ENCODE measurements at places on chromosomes 7 and 10.

- peak; percentile 75 for DNase-seq
Observed at GRCh38 chr10:986881-987619, 1.2 kb upstream of the GTPBP4 start.

GRCh38 chr7:2710286-2710655 is 22.3 kb downstream of the AMZ1 start:
- DNase-seq, result no peak

GRCh38 chr10:103287992-103288391 is 11.1 kb downstream of the INA start:
- DNase-seq, result no peak

GRCh38 chr10:103761075-103761920 is 94.1 kb downstream of the SH3PXD2A start:
- DNase-seq, result no peak

DNA sequence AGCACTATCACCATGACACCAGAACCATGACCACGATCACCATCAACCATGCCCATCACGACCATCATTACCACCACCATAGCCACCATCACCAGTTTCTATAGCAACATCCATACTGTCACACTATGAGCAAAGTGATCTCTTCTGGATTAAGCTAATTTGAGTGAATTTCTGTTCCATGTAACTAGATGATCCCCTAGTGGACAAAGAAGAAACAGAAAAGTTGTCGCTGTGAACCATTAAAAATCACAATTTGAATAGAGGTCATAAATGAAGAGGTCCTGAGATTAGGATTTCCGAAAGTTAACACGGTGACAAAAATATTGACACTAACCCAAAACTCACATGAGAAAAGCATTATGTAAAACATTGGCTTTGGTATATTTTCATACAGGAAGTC is 77.6 kb downstream of the CLRN3 start:
- no peak for DNase-seq

DNA sequence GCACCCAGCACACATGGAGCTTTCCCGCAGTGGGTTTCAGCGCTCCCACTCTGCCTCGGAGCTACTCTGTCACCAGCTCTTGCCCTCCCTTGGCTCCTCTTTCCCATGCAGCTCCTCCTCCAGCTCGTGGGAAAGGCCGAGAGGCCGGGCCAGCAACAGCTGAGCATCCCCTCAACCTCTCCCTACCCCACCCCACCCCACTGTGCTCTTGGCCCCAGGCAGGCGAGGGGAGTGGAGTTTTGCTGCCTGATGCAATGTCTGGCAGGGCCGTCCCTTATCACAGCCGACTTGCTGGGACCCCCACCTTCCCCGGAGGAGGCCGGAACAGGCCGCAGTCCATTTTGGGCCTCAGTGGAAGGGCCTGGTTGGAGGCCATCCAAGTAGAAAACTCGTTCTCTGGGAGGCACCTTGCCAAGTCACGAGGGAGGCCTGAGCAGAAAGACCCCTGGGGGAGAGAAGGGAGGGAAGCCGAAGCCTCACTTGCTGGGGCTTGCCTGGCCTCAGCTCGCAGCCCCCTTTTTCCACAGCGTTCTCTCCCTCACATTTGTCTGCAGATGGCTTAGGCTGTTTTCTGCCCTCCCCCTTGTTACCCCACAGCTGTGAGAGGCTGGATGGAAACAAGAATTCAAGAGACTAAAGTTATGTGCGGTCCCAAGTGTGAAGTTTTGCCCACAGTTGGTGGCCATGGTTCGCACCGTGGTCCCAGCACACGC is 35.3 kb downstream of the CHST3 start:
- DNase-seq, result peak; percentile 56

- peak; percentile 72 for DNase-seq
Observed at GRCh38 chr10:114715171-114715670, 57.1 kb upstream of the ABLIM1 start.

DNA sequence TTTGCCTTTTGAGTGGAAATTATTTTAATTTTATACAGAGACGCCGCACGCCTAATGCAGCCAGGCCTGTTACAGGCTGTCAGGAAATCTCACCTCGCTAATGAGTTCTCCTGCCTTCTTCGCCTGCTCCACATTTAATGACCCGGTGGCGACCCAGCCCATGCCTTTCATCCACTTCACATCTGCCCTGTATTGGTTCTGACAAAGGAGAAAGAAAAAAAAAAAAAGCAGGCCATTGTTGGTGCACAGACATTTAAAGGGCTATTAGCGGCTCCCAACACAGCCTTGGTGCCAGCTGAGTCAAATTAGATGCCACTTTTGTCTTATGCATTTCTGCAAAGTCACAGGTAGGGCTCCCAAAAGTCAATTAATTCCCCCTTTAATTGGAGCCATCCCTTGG is 43.3 kb downstream of the NRAP start:
- no peak for DNase-seq

GRCh38 chr7:148828965-148829364 is 55.1 kb downstream of the EZH2 start:
- no peak for DNase-seq

DNA sequence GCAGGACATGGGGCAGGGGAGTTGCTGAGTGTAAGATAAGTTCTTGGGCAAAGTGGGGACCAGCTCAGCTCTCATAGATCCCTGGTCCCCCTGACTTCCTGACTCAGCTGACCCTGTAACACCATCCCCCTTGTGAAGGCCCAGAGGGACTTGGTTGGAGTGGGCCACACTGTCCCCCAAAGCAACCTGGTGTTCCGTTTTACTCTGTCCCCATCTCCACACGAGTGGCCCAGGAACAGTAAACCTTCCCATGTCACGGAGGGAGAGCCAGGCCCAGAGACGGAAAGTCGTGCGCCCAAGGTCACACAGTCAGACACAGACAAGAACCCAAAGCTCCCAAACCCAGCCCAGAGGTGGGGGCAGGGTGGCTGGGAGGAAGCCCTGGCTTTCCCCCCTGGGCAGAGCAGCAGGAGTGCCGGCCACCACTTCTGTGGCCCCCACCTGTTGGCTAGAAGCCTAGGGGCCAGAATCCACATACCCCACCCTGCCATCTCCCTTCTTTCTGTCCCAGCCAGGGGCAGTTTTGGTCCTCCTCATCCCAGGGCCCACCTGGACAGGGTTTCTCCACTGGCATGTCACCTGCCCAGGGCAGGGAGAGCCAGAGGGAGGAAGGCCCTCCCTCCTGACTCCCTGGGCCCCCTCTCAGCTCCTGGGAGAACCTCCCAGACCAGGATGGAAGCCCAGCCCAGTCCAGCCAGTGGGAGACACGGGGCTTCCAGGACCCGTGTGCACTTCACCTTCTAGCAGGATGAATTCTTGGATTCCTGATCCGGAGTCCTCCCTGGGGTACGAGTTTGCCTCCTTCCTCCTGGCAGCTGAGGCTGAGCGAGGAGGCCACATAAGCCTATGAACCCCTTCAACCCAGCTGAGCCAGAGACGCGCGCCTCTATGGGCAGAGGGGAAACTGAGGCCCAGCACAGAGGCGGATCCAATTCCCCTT is 20.6 kb upstream of the VPS37D start:
- no peak for DNase-seq

DNA sequence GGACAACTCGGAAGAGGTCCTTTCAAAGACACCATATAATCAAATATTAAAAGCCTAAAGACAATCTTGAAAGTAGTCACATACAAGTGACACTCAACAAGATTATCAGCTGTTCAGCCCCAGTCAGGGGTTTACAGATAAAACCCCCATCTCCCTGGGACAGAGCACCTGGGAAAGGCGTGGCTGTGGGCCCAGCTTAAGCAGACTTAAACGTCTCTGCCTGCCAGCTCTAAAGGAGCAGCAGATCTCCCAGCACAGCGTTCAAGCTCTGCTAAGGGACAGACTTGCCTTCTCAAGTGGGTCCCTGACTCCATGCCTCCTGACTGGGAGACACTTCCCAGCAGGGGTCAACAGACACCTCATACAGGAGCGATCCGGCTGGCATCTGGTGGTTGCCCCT is 18.0 kb downstream of the CDCA7L start:
- DNase-seq, result no peak

DNA sequence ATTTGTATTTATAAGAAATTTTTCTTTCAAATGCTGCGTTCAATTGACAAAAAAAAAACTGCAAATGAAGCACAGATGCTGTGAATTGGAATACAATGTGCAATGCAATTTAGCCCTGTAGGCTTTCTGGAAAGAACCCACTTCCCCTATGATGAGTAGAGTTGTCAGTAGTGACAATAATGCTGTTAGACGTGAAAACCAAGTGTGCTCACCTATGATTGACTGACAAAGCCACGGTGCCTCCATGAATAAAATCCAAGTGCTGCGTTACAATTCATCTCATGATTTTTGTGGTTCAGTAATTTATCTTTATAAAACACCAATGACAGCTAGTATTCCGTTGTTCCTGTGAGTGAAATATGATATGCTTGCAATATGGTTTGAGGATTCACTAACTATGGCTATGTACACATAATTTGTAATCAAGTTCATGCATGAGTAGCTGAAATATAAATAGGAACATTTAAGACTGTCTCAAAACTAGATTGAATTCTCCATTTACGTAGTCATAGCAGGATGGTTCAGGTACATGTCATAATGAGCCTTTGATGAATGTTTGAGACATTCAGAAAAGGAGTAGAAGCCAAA is 1160.3 kb downstream of the CNTNAP2 start:
- DNase-seq, result no peak

- peak; percentile 15 for DNase-seq
Observed at GRCh38 chr7:73308665-73309214, at the start of gene NSUN5. NSUN5 (minus strand) TSS chr7:73308826; CDS start chr7:73308790, 36 bp downstream.

- DNase-seq, result no peak
Observed at GRCh38 chr7:44415047-44415446, 75.4 kb downstream of the NUDCD3 start.

GRCh38 chr7:92834507-92835260 is 1.7 kb downstream of the CDK6 start:
- DNase-seq, result no peak

DNA sequence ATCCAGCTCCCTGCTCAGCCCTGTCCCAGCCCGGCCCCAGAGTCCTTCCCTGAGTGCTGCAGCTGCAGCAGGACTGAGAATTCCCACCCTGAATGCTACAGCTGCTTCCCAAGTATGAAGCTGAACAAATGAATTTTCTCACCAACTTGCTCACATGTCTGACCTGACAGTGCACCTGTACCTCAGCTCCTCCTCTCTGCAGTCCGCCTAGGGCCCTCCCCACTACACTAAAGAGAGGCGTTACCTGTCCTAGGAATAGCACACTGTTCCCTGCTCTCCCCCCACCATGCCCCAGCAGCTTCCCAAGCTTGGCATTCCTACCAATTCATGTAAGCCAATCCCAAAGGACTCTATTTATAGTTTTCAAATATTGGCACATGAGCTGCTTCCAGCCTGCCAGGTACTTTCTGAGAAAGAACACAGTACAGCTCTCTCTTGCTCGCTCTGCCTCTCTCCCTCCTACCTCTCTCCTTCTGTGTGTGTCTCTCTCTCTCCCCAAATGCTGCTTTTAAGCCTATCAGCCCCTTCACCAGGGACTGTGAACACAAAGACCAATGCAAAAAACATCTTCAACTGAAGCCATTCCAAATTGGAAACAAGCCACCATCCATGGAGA is 400.1 kb downstream of the TNS3 start:
- DNase-seq, result no peak

GRCh38 chr10:131155218-131155875 is 156.2 kb downstream of the TCERG1L start:
- no peak for DNase-seq

DNA sequence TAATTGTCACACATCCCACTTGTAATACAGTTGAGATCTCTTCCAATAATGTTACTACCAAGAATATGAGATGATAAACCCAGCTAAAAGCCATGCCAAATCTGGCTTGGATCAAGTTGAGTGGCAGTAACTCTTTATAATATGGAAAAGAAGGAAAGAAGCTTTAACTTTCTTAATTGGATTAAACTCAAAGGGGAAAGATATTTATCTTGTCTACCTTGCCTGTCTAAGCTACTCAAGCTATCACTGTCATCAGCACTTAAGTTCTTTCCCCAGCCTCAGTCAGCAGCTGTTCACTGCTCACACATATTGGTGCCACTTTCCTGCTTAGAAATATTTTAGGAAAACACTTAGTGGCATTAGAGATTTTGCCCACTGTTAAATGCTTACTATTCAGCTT is 350.7 kb downstream of the IPMK start:
- no peak for DNase-seq

GRCh38 chr10:59587083-59587755 is 122.4 kb downstream of the SLC16A9 start:
- DNase-seq, result no peak

- DNase-seq, result peak; percentile 93
Observed at GRCh38 chr7:74587435-74588126, 69.9 kb upstream of the GTF2I start.

DNA sequence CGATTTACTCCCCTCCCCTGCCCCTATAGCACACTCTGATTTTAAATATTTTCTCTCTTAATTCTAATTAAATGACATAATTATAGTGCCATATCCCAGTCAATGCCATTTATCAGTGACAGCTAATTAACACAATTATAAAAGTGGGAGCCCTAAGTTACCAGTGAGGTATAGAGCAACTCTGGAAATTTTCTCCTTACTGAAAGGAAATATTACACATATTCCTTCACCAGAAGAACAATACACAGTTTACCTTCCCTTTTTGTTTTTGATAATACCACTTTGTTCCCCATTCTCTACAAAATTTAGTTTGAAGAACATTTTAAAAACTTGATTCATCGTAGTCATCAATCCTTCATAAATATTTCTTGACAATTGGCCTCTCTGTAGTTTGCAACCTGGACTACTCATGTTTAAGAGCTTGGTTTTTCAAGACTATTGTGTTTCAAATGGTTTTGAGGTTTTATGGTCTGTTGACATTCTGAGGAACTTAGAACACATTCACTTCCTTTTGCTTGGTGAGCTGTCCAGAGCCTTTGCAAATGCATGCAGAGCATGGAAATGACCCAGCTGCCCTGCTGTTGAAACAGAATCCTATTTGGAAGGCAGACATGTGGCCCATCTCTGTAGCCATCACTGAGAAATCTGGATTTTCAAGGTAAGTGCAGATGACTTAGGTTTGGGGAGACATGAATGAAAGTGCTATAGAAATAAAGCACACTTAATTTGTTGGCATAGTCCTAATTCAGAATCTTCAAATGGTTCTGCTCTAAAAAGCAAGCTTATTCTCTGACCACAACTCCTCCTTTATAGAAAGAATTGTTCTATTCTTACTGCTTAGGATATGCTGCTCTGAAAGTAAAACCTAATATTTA is at the start of gene GPR141:
Gene GPR141 (plus strand): TSS at position 521 of the 875 bp plus-strand sequence. CDS start 56,628 bp downstream, outside the sequence.
- no peak for DNase-seq

DNA sequence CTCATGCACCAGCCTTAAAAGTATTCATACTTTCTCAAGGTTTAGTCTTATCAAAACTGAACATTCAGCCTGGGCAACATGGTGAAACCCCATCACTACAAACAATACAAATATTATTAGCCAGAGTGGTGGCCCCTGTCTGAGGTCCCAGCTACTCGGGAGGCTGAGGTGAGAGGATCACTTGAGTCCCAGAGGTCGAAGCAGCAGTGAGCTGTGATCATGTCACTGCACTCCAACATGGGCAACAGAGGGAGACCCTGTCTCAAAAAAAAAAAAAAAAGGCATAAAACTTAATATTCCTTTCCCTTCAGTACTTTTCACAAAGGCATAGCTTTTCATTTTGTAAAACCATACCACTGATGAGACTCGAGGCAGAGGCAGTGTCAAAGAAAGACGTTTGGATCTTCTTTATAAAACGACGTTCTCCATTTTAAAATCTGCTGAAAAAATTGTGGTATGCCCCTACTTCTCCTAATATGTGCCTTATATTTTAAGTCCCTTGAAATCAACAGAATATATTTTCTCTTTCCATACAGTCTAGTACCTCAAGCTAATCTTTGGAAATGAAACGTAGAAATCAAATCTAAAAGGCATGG is 1.9 kb downstream of the NSUN6 start:
- DNase-seq, result no peak

Measured in retinal pigment epithelial cell (primary cell).